G401 (cell line): ENCODE measurements at places on chromosomes 6 and 20.

GRCh38 chr6:54020334-54020733, 90.9 kb upstream of the MLIP start:
- no peak for DNase-seq

- peak; percentile 19 for DNase-seq
These were observed 28.6 kb downstream of the NOL4L start for GRCh38 chr20:32556312-32557184.

DNA sequence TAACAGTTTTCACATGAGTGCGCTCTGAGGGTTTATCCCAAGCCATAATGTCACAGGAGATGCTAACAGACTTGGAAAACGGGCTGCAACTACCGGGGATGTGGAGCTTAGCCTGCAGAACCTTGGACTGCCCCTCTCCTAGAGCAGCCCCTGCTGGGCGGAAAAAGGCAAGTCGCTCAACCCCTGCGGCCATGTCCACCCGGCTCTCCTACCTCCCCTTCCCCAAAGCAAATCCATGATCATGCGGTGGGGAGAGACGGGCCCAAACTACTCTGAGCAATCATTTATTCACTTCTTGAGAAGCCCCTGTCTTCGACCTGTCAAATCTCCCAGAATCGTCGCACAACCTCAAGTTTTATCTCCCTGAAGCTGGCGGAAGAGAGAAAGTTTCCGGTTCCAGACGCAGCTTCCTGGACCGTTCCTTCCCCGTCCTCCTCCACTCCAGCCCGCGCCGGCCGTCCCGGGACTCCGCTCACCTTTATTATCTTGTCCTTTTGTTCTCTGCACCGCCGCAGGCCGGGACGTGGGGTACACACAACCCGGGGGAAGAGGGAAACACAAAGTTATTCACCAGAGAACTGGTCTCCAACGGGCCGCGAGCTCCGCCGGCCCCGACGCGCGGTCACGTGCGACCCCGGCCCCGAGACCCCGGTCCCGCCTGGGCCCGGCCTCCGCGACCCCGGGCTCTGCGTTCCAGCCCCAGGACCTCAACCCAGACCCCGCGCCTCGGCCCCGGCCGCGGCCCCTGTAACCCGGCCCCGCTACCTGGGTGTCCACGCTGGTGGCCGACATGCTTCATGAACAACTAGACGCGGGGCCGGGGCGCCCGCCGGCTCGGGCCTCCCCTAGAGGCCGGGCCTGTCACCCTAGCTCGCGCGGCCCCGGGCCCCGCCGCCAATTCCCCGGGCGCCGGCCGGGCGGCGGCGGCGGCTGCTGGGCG, 560 bp downstream of the YTHDF1 start:
- DNase-seq: no peak

- DNase-seq: peak; percentile 71
These were observed 42.9 kb downstream of the UQCC1 start for GRCh38 chr20:35368666-35369423.

DNA sequence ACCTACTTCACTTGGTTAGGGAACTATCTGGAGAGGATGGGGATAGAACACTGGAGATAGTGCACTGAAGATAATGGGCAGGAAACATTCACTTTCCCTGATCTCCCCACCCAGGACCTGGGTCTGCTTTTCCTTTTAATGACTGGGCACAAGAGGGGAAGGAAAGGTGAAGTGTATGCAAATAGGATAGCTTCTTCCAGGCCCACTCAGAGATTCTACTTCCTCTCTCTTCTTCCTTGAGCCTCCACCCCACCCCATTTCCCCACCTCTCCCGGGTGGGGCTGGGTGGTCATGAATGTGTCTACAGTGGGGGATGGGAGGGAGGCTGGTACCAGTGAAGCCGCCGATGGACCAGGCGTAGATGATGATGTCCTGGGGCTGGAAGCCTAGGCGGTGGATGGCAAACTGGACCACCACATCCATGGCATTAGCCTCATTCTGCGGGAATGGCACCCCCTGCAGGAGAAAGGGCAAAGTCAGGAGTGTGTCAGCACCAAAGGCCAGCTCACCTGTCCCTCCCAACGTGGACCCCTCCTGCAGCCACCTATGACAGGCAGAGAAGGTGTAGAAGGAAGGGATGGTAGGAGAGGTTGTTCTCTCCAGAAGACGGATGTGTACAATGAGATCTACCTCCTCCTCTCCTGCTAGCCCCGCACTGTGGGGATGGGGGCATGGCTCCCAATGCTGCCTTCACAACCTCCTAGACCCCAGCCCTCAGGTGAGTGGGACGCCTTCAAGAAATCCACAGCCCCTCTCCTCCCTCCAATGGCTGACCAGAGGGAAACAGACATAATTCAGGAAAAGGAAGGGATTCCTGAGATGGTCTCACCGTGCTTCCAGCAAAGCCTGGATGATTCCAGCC, 8.6 kb upstream of the LY6G5C start:
- DNase-seq: no peak

DNA sequence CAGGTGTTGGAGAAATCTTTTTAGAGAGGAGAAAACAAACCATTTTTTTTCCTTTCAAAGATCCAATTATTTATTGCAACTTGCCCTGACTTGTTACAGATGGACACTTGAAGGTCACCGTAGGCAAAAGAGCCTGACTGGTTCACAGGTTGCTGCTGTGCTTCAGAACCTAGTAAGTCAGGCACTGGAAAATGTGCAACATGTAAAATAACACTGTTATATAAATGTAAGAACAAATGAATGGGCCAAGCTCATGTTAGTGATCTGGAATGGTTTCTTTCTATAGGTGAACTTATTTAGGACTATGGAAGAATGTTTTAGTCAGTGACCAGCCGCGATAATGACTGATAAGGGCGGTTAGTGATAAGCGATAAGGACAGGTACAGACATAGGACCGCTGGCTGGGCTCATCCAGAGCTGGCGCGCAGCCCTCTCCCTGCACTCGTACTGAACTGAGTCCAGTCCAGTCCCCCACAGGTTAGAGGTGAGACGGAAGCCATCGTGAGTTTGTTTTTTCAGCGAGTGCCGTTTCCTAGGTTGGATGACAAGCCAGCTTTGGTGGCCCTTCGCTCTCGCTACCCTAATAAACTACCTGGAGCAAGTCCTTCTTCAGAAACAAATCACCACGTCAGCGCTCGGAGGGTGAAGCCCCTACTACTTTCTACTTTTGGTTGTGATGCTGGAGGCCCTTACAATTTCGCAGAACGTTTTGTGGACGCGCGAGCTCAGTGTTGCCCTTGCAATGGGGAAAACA, 94.4 kb upstream of the PRDM1 start:
- DNase-seq: peak; percentile 71

DNA sequence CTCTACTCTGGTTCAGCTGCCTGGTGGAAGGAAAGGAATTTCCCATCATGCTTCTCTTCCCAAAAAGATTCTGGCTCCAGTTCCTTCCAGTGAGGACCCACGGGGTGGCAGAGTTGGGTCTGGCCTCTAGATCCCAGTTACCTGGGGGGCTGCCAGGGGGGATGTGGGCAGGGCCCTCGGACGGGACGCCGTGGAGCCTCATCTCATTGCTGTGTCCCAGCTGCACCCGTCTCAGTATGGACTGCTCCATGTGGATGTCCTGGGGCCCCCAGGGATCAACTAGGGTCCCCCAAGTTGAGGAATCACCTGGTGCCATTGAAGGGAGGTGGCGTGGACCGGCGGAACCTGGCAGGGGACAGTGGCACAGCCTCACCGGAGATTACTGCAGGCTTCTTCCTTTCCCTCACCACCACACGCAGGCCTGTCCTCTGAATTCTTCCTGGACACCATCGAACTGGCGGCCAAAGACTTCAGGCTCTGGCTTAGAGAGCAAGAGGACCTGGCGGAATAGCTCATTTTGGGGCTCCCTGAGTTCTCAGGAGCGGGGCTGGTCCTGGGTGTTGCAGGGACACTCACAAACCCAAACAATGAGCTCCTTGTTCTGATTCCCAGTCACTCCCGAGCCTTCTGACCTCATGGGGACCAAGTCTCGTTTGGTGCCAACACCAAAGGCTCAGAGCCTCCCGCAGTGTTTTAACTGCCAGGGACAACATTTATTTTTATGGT, 8.5 kb downstream of the ZBP1 start:
- peak; percentile 7 for DNase-seq

- peak; percentile 92 for DNase-seq
These were observed 44.8 kb downstream of the AGPAT4 start for GRCh38 chr6:161228921-161229591.

GRCh38 chr6:17707371-17707651, 586 bp upstream of the NUP153 start:
- DNase-seq: no peak

GRCh38 chr6:8229915-8230756, 127.8 kb upstream of the EEF1E1 start:
- DNase-seq: no peak

DNA sequence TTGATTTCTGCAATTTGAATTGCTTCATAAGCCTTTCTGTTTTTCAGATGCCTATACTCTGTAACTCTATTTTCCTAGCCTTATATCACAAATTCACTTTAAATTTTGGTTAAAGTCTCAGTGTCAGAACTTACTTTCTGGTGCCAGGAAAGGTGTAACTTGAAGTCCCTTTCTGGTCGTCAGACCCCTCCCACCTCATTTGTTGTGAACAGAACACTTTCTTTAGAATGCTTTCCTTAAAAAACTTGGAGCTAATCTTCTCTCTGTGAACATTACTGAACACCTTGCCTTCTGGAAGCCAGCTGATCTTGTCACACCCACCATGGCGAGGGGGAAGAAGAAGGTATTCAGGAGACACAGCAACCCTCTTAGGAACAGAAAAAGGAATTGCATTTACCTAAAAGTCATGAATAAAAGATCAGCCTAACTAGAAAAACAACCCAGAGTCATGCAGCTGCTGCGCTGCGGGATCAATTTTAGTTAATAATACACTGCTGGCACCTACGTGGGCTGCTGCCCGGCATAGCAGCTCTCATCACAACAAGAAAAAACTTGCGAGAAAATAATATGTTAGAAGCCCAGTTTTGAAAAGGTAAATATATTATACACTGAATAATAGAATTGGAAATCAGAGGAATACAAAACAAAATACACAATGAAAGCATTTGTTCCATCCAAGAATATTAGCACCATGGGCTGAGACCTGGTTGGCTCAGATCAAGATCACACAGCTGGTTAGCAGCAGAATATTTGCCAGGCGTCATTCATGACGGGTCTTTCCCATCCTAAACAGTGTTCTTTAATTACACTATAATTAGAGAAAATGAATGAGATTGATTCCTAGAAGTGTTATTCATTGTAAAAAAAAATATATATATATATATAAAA, 5.8 kb upstream of the FAM217A start:
- DNase-seq: no peak

- DNase-seq: no peak
These were observed 64.8 kb upstream of the KIF25 start for GRCh38 chr6:167932468-167933276.

GRCh38 chr6:129786548-129786947, 74.6 kb downstream of the TMEM244 start:
- DNase-seq: no peak

DNA sequence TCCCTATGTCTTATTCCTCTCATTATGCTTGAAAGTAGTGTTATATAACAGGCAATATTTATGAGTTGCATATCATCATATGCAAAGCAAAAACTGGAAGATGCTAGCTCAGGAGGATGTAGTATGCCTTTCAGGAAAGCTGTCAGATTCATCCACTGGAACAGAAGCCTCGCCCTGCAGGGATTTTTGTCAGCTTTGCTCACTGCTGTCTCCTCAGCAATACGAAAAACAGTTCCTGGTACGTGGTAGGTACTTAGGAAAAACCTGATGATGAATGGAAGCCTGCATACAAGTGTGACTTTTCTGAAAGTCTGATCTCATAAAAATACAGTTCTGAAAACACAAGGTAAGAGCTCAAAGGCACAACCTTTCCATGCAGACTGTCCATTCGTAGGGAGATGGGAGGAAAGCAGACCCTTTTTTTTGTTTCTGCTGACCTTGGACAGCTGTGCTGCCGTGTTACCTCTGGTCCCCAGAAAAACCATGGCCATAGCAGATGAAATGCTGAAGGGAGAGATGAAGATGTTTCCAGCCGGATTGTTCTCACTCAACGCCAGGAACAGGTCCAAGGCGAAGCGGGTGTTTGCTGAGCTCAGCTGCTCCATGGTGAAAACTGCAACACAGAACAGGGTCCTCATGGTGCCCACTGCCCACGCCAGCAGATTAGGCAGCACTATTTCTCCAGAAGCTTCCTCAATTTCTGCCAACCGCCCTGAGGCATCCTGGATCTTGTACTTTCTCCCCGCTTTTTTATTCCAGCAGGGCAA, 1.5 kb downstream of the SERPINB1 start:
- peak; percentile 70 for DNase-seq

GRCh38 chr6:110951986-110952794, 6.3 kb upstream of the GTF3C6 start:
- no peak for DNase-seq

DNA sequence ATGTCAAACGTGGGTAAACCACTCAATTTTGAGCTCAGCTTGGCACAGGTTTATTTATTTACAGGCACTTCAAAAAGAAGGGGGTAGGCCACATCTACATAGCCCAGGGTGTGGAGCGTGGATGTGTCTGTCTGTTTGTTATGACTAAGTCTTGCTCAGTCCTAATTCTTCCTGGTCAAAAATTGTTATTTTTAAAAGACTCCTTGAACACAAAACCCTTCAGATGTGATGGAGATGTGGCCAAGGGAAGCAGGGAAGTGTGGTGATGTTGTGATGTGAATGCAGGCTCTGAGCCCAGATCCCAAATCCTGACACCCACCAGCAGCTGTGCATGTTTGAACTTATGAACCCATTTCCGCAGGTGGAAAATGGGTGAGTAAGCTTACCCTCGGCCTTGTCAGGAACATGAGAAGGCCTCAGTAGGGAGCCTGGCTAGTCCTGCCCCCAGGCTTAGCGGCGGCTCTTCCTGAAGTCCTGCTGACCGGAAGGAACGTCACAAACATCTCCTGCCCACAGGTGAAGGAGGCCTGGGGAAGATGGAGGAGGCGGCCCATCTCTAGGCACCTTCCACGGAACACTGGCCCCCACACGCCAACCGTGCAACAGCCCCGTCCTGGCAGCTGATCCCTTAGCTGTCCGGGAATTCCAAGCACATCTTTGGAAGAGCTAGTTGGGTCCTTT, 119.7 kb downstream of the MYLK4 start:
- DNase-seq: peak; percentile 21

GRCh38 chr6:168366473-168366872, 46.9 kb upstream of the DACT2 start:
- no peak for DNase-seq

DNA sequence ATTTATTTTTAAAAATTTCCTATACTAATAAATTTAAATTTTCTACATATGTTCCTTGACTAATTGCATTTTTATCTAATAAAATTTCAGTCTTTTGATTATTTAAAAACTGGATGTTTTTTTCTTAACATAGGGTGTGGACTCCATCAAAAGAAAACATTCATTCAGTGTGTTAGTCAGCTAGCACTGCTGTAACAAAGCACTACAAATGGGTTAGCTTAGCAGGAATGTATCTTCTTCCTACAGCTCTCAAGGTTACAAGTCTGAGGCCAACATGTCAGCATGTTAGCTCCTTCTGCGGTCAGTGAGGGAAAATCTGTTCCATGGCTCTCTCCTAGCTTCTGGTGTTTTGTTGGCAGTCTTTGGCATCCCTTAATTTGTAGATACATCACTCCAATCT, 32.5 kb downstream of the FRK start:
- no peak for DNase-seq
